ENCODE measurements at places on chromosomes 6 and 20.

- H3K27ac ChIP-seq = no peak overlapping the region
- no peaks in the 10 kb centered on the region for H3K36me3 ChIP-seq
- no peak overlapping the region for H3K4me3 ChIP-seq
- H3K27me3 ChIP-seq = peaks cover 14% of the 10 kb centered on the region
Observed at GRCh38 chr6:52125139-52125538, 37.7 kb upstream of the PKHD1 start.

- H3K27ac ChIP-seq = no peak overlapping the region
- no peaks in the 10 kb centered on the region for H3K36me3 ChIP-seq
Observed at GRCh38 chr20:53402233-53403005, 191.2 kb downstream of the ZNF217 start.

DNA sequence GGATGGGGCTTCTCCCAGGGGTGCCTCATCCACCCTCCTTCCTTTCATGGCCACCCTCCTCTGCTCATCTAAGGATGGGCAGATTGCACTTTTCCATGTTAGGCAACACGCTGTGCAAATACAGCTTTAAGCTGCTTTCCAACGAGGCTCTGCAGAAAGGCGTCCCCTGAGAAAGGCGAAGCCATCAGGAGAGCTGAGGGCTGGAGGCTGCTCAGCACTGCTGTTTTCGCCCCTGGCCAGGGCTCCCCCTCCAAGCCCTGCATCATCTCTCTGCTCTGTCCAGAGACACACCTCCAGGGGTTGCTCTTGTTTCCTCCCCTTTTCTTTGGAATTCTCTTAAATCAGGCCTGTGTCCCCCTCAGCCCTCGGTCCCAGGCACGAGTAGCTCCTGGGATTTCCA, 526.1 kb downstream of the CDH26 start:
- H3K4me3 ChIP-seq = no peak overlapping the region
- no peak overlapping the region for H3K27ac ChIP-seq
- H3K36me3 ChIP-seq = no peaks in the 10 kb centered on the region
- no peak for DNase-seq
- no peaks in the 10 kb centered on the region for H3K27me3 ChIP-seq

DNA sequence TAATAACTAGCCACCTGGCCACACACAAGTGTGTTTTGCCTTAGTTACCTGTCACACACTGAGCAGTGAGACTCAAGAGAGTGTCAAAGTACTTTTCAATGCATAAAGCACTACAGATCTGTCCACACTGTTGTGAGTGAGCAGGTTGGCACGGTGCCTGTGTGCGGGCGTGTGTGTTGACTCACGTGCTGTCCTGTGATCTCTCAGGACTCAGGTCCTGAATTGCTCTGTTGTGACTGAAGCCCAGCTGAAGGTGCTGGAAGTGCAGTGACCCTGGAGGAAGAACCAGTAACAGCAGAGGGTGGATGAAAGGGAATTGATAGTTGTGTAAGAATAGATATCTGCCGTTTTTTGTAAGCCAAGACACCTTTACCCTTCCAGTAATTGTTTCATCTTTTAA, 18.3 kb downstream of the SLC16A10 start:
- H3K36me3 ChIP-seq = no peaks in the 10 kb centered on the region
- H3K27ac ChIP-seq = no peak overlapping the region
- H3K4me3 ChIP-seq = no peak overlapping the region

GRCh38 chr6:110085285-110085684, 94.2 kb downstream of the WASF1 start:
- H3K36me3 ChIP-seq = no peaks in the 10 kb centered on the region
- no peak overlapping the region for H3K4me3 ChIP-seq
- no peak overlapping the region for H3K27ac ChIP-seq
- H3K27me3 ChIP-seq = peaks cover 13% of the 10 kb centered on the region
- DNase-seq = no peak

Measured in activated T-helper 2 cell treated with anti-CD3 and anti-CD28 coated beads, Interferon-gamma antibody, Interleukin-2, Interleukin-4, amounts not matched to agents 10 μg/mL and 5 μg/mL and 100 μg/mL, durations not matched to agents 14 hours and 24 hours and 36 hours (primary cell).